ENCODE measurements at places on chromosomes 13 and 19. TPM values are rescaled to one million over a fixed set of nuclear protein-coding genes. Genes with fewer than 3 reads are reported as not detected.

DNA sequence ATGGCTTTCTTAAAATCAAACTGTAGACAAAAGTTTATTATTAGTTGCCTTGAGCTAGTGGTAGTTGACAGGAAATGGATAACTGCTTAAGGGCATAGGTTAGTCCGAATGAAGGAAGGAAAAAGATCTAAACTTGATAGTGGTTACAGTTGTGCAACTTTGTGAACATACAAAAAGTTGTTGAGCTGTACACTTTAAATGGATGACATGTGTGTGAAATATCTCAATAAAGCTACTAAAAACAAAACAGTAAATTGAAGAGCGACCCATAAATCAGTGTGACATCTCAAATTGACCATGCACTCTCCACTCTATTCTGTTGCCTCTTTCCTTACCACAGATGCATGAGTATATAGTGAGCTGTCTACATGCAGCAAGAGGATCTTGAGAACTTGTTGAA lies 1757.8 kb downstream of the PCDH9 start:
- no peak for DNase-seq

DNA sequence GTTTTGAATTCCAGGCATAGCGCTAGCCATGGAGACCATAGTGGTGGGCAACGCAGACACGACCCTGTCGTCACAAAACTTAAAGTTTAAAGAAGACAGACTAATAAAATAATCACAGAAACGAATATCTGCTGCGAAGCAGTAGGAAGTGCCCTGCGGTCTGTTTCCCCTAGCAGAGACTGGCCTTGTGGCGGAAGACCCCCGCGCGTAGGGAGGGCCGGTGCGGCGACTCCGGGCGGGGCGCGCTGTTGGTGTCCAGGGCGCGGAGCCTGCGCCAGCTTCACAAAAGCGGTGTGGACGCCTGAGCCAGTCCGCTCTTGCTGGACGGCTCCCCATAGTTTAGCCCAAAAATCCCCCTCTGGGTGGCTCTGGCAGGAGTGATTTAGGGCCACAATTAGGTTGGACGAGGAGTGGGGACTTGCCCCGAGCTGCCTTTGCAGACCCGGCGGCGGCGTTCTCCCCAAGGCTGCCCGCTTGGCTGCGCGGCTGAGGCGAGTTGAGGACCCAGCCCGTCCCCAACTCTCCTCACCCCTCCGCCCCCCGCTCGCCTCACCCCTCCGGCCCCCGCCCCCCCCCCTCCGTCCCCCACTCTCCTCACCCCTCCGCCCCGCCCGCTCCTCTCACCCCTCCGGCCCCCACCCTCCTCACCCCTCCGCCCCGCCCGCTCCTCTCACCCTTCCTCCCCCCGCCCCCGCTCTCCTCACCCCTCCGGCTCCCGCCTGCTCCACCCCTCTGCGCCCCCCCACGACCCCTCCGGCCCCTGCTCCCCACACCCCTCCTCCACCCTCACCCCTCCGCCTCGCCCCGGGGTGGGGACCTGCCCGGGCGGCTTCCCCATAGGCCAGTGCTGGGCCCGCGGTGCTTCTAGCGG lies 14.2 kb upstream of the LATS2 start:
- no peak for DNase-seq

DNA sequence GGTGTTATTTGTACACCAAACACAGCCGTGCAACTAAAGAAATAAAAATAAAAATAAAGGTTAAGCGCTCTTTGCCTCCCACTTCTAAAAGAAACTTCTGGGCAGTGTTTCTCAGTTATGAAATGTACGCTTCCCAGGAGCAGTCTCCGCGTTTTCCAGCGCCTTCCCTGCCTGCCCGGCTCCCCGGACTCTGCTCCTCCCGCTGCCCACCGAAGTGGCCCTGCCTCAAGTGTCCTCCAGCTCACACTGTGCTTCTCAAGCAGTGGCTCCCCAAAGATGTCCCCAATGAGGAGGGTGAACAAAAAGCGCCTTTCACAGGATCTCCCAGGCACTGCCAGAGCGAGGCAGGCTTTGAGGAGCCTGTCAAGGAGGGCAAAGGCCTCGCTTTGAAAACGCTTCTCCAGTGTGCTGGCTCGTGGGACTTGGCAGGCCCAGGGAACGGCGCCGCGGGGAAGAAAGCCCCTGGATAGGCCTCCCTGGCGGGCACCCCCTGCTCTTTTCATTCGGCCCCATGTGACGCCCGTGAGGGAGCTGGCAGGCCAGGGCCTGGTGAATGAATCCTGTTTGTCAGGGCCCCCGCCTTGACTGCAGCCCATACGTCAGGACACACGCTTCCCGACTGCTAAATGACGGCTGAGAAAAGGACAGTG lies 187.1 kb downstream of the FOXO1 start:
- no peak for DNase-seq

GRCh38 chr19:32476032-32476350 lies 70.4 kb downstream of the DPY19L3 start:
- no peak for DNase-seq

DNA sequence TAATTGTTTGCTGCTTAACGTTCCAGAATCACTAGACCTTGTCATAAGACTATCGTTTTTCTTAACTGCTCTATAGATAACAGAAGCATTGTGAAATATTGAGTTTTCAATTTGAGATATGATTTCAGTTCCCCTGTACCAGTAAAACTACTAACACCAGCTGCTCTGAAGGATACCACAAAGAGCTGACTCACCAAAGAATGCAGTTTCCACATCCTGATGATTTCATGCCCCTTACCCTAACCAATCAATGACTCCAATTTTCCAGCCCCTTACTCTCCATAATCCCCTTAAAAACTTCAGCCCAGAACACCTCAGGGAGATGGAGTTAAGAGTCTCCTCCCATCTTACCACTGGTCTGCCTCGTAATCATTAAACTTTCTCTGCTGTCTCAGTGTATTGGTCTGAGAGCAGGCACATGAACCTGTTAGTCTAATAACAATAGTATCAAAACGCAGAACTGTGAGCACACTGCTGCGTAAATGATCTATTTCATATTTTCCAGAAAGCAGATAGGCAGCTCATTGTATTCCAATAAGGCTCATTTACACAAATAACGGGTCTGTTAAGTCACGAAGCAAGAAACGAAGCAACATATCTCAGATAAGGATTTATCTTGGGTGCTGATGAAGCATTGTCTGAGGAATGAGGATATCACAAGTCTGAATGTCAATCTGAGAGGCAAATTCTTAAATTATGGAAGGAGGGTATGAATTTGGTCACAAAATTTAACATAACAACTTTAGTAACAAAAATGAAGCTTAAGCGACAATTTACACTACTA lies 14.1 kb upstream of the CCNA1 start:
- DNase-seq = no peak

- DNase-seq = no peak
Observed at GRCh38 chr19:32436692-32437091, 31.1 kb downstream of the DPY19L3 start.

DNA sequence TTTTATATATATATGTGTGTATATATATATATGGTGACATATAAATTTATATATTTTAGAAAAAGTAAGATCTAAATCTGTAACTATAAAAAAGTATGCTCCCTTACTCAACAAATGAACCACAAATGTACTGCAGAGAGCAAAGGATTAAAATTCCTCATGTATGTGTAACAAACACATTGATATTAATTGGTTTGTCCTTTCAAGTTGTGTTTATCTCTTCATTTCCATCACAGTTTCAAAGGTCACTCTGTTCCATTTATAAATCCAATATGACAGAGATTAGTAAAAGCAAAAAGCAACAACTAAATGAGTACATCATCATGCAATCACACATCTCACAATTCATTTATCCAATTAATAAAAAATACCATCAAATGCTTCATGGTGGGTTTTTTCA lies 247.9 kb downstream of the DACH1 start:
- no peak for DNase-seq

Gene ERICH4
- polyA plus RNA-seq = 1.4 TPM

Gene CGB1
- polyA plus RNA-seq = not detected
